ENCODE measurements at places on chromosomes 5 and 9. TPM values are rescaled to one million over a fixed set of nuclear protein-coding genes. Genes with fewer than 3 reads are reported as not detected.

The PDE6A gene
- not detected for total RNA-seq

The LOX gene
- not detected for total RNA-seq

The AK8 gene
- not detected for total RNA-seq

The SLC4A9 gene
- not detected for total RNA-seq

The UBE2B gene
- total RNA-seq = 97.2 TPM

The CTXN3 gene
- total RNA-seq = not detected

The ABO gene
- 0.14 TPM for total RNA-seq

The BARHL1 gene
- total RNA-seq = not detected

The ENHO gene
- total RNA-seq = not detected

Measured in activated T-helper 2 cell treated with anti-CD3 and anti-CD28 coated beads, Interferon-gamma antibody, Interleukin-2, Interleukin-4, amounts not matched to agents 10 μg/mL and 5 μg/mL and 100 μg/mL, durations not matched to agents 14 hours and 24 hours and 36 hours (primary cell).